ENCODE measurements at places on chromosomes 12 and 14.

DNA sequence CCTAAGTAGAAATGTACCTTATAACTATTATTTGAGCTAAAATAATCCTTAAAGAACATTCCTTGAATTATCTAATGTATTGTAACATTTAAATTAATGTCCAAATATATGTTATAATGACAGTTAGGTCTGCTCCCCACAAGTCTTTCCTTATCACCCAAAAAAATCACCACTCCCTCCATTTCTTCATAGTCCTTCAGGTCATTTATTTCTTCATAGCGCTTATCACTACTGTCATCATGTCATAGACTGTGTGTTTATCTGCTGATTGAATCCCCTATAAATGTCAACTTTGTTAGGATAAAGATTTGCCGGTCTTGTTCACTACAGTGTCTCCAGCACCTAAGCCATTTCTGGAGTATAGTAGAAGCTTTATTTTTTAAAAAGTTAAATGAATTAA is 12.0 kb downstream of the LUM start:
- no peak for DNase-seq

DNA sequence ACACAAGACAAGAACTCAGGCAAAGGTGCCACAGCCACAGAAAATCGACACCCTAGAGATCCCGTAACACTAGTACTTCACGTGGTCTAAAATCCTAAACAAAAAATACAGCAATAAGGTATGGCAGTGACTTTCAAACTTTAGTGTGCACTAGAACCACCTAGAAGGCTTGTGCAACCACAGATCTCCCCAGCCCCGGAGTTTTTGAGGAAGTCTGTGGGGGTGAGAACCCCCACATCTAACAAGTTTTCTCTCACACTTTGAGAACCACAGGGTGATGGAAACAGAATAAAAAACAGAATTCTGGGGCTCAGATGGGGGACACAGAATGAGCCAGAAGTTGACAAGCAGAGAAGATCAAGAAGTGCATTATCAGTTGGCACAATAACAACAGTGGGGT is 254.0 kb downstream of the ANO6 start:
- no peak for DNase-seq

GRCh38 chr12:21690704-21691368 is 33.2 kb upstream of the LDHB start:
- DNase-seq: no peak

DNA sequence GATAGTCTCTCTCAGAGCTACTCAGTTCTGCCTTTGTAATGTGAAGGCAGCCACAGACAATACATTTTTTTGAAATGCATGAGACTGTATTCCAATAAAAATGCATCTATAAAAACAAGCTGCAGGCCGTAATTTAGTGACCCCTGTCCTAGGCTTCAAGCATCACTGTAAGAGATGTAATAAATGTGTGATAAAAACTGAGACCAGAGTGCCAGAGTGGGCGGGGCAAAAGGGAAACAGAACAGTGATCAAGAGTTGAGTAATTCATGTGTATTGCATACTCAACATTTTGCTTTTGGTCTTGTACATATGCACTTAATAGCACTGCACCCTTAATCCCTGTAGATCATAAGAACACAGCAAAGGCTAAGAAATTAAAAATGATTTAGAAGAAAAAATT is 743.5 kb downstream of the DIO2 start:
- DNase-seq: no peak

GRCh38 chr12:51334764-51335163 is 10.8 kb upstream of the BIN2 start:
- no peak for DNase-seq

GRCh38 chr14:33908540-33909223 is 42.2 kb downstream of the EGLN3 start:
- DNase-seq: no peak

- DNase-seq: no peak
Measured at GRCh38 chr14:32594766-32595165, 265.7 kb downstream of the AKAP6 start.

- DNase-seq: no peak
Measured at GRCh38 chr14:22178333-22178839, 410.6 kb downstream of the DAD1 start.

DNA sequence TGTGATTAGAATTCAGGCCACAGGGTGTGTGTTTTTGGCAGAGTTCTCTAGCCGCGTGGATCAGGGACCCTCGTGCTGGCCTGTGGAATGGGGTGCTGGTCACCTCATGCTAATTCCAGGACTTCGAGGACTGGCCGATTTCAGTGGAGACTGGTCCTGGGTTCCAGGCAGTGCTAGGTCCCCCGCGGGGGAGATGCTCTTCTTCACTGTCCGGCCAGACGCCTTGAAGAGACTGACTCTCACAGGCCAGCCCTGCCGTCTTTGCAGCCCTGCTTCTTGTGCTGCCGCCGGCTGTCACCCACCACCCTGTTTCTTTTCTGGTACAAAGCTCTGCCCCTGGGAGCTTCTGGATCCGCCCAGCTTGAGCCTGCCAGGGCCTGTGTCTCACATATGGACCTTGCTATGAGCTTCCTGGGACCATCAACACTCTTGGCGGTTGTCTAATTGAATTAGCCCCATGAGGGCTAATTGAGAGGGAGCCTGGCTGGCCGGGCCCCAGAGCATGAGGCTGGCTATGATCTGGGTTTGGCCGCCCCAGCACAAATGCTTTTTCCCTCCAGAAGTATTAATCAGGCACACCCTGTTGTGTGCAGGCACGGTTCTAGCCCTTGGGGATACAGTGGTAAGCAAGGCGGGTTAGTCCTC is 8.2 kb downstream of the MLXIP start:
- no peak for DNase-seq

DNA sequence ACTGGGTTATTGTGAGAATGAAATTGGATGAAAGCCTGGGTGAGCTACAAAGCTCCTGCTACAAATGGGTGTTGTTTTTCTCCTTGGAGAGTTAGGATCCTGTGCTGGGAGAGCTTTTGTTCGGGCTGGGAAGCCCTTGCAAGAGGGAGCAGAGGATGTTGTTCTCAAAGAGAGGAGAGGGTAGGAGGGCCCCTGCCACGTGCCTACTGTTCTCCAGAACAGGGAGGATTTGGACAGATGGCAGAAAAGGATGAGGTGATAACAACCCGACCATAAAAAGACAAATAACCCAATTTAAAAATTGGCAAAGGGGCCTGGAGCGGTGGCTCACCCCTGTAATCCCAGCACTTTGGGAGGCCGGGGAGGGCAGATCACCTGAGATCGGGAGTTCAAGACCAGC is 68.8 kb downstream of the GALNT16 start:
- DNase-seq: no peak

DNA sequence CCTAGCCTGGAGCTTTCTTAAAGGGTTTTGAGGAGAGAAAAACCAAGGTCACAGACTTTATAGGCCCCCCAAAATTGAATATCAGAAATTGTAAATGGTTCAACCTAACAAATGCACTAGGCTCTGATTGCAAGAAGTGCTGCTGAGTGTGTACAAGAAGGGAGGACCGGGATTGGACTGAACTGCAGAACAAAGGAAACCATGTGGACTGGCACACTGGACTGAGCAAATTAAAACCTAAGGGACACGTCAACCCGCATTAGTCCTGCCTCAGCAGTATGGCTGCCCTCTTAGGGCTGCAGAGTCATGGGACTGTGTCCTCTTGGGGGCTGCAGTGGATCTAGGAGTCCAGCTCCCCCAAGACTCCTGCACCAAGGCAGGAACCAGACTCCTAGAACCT is 842 bp upstream of the CISTR start:
- DNase-seq: no peak

GRCh38 chr14:92511453-92512238 is 1.9 kb upstream of the RIN3 start:
- DNase-seq: peak; percentile 92

- no peak for DNase-seq
Measured at GRCh38 chr12:49962861-49963765, 1.4 kb downstream of the AQP5 start.

DNA sequence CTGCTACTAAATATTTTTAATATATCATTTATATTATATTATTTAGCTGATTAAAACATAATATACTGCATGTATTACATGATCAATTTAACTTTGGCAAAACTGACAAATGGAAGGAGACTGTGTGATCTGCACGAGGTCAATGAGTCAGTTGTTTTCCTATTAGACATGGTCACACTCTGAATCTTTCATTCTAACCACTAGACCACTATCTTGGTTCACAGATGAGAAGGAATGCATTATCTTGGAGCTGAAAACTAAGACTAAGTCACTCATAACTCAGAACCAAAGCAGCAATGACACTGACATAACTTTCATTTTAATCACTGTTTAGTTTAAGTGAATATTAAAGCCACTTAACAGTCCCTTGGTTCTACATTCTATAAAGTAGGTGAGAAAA is 37.4 kb downstream of the GNPTAB start:
- no peak for DNase-seq

DNA sequence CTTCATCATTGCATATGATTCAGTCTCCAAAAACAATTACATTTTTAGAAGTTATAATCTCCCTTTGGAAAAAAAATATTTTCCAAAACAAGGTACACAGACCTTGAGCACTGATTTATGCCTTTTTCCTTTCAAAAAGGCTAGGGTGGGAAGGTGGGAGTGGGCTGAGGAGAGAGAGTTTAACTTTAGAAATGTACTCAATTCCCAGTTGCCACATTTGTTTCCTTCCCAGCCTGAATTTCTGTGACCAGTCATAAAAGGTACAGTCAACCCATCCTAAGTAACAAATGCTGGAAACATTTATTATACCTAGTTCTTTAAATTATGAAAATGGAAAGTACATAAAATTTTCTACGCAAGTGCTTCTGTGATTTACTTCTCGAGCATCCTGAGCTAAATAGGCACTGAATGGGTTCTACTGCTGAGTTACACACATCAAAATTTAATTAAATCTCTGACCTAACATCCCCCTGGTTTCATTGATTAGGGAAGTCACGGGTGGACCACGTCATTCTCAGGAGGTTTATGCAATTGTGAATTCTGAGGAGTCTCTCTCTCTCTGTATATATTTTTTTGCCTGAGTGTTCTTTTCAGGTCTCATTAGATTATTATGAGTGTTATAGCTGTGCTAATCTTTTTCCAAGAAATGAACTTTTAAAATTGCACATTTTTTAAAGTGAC is 371.8 kb downstream of the BTG1 start:
- DNase-seq: no peak

Data from SW 1271 (cell line).